ENCODE measurements at places on chromosomes 5 and 9.
A peak's percentile ranks its signal among the peaks of the same experiment; 100 is the strongest.

- no peak for DNase-seq
Measured at GRCh38 chr9:99272836-99273235, 50.8 kb downstream of the SEC61B start.

- DNase-seq = no peak
Measured at GRCh38 chr9:115035841-115036612, 81.9 kb downstream of the TNC start.

DNA sequence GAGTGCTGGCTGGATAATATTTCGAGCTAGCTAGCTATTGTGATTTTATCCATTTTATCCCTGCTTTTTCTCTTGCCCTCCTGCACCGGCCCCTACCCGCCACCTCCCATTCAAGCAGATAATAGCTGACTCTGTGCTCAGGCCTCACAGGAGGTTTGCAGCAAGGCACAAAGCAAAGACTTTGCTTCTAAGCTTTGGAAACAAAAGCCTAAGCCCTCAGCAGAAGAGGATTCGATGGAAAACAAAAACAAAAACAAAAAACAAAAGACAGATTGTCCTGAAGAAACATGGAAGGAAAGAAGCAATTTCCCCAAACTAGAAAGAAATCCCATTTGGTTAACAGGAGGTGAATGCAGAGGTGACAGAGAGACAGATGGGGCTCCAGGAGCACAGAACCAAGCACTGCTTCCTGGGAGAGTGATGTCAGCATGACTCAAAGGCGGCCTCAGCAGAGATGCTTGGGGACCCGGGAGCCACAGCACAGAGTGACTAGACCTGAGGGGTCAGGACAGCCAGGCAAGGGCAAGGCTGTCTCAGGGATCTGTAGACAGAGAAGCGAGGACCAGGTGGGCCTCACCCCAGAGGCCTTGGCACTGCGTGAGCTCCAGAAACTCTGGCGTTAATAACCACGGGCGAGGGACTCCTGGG, 28.4 kb downstream of the MTX3 start:
- DNase-seq = peak; percentile 6

DNA sequence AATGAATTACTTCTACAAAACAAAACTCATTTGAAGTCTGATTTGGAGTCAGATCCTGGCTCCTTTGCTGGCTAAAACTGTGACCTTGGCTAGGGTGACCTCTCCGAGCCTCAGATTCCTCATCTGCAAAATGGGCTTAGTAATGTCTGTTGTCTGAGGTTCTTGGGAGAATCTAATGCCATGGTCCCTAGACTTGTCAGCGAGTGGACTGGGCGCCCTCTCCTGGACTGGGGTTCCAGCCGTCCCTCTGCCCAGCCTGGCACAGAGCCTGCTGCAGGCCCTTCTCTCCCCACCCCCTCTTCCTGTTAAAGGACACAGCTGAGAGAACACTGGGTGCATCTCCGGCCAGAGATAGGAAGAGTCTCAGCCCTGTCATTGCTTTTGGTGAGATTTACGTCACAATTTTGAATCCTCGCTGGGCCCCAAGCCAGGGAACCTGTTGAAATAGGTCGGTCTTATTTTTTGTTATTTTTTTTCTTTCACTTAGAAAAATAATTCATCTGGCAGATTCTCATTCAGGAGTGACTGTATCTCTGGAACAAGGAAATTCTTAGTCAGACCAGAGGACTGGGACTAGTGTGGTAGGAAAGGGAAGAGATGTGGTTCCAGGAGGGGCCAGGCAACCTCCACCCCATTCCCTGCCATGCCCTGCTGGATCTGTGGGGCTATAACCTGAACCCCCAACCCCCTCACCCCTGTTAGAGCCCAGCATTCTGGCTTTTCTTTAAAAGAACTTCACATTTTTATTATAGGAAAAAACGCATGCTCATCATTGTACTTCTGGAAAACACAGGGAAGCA, 48.2 kb upstream of the RPL26L1 start:
- peak; percentile 18 for DNase-seq

DNA sequence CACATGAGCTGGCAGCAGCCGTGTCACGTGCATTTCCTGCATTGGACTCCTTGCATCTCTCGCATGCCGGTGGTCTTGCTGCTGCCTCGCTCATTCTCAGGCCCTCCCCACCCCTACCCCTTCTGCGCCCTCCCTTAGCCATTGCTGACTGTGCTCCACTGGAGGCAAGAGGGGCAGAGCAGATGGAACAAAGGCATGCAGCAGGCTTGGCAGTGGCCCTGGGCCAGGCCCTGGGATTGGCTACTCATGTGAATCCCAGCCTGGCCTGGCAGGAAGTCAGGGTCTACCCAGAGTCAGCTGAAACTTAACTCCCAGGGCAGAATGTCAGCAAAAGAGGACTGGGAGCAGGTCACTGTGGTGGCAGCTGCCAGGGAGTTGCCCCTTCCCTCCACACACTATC, 62.3 kb downstream of the TSTD2 start:
- no peak for DNase-seq

- DNase-seq = no peak
Measured at GRCh38 chr5:135560858-135561257, 17.9 kb downstream of the CXCL14 start.

DNA sequence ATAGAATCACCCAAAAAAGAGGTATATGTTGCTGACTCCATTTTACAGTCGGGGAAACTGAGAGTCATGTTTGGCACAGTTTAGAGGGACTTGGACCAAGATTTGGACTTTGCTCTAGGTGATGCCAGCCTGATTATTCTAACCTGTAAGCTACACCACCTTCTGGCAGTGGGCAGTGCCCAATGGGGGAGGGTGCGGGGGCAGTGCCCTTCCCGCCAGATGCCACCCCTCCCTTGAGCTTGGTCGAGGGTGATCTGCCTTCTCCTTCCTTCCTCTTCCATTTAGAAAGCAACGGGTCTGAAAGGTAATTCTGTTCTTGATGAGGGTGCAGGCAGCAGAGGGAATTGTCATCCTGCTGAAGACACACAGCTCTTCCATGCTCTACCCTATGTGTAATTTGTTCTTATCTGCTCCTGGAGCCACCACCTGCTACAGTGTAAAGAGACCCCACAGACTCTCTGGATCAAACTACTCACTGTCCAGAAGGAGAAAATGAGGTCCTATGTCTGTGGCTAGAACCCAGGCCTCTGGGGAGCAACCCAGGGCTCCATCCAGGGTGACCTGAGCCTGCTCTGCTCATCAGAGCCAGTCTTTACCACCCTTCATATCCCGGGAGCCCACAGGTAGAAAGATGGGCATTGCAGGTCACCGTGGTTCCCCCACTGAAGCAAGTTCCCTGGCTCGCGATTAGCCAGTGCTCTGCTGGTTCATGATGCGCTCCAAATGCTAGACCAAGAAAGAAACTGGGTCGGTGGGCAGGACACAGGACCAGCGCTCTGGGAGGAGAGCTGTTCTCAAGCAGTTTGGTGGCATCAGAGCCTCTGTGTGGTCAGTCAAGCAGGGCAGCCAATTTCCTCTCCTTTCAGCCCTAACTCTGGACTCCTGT, 156.2 kb downstream of the RGS3 start:
- no peak for DNase-seq

- DNase-seq = no peak
Measured at GRCh38 chr9:5787220-5787619, 45.7 kb downstream of the ERMP1 start.

DNA sequence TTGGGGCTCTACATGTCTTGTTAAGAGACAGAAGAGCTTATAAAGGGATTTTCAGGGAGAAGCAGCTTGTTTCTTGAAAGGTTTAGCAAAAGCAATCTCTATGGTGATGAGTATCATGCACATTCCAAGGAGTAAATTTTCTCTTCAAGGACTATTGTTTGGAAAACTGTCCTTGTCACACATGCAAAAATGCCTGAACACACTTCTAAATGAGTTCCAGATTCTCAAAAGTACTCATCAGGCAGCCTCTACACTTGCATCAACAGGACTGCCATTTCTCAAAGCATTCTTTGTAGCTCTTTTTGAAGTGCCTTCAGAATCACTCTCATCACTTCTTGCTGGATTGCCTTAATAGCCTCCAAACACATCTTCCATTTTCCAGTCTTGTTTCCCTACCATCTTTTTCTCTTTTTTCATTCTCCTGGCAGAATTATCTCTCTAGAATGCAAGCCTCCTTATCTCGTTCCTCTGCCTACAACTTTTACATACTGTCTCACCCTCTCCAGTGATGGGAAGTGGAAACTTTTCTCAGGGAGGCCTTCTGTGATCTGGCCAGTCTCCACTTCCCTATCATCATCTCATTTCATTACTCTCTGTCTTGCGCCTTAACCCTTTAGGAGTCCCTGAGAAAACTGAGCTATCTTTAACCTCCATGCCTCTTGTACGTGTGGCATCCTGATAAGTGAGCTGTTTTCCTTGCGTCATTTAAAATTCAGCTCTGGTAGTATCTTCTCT, 631.5 kb upstream of the TLE4 start:
- no peak for DNase-seq

GRCh38 chr5:142901476-142902185, 131.5 kb downstream of the ARHGAP26 start:
- DNase-seq = no peak

- DNase-seq = no peak
Measured at GRCh38 chr5:58738336-58738735, 155.5 kb downstream of the RAB3C start.

DNA sequence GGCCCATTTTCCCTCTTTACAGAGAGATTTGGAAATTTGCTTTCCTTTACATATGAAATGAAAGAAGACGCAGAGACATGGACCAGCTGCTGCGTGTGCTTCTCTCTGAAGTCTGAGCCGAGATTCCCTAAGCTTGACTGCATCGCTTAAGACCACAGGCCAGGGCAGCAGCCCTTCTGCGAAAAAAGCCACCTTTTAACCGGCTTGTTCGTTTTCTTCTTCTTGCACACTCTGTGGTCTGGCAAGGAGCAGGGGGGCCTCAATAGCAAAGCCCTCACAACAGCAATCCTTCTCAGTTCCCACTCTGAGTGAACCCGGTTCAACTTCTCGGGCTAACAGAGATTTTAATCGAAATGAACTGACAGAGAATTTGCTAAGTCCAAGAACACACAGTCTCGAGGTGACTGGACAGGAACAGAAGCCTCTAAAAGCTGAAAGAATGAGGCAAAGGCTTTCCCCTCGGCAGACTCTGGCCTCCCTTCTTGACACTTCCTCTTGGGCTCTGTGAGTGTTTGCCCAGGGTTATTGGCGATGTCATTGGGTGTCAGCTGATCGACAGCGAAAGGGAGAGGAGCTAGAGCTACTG, 512.9 kb upstream of the KLF4 start:
- DNase-seq = no peak

DNA sequence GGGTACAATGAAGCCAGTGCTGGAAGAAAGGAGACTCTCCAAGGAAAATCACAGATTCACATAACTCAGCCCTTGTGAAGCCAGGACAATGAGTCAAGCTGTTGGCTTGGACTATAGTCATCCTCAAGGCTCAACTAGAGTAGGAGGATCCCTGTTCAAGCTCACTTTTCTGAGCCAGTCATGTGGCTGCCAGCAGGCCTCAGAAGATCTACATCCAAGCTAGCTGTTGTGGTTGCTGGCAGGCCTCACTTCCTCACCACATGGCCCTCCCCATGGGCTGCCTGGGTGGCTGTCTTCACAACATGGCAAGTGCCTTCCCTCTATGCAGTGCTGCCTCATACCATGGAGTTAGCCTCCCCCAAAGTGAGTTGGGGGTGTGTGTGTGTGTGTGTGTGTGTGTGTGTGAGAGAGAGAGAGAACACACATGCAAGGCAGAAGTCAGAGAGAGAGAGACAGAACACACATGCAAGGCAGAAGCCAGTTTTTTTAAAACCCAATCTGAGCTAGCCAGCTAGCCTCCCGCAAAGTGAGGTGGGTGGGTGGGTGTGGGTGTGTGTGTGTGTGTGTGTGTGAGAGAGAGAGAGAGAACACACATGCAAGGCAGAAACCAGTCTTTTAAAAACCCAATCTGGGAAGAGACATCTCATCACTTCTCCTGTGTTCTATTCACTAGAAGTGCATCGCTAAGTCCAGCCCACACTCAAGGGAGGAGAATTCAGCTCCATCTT, 17.1 kb downstream of the SCAI start:
- DNase-seq = peak; percentile 39

- DNase-seq = peak; percentile 73
Measured at GRCh38 chr5:67206929-67207328, 10.3 kb upstream of the CD180 start.

GRCh38 chr5:31291323-31291854, 97.9 kb downstream of the CDH6 start:
- no peak for DNase-seq

GRCh38 chr5:27773166-27773565, 734.8 kb upstream of the CDH9 start:
- no peak for DNase-seq

- no peak for DNase-seq
Measured at GRCh38 chr5:113330533-113331208, 104.1 kb downstream of the TSSK1B start.

DNA sequence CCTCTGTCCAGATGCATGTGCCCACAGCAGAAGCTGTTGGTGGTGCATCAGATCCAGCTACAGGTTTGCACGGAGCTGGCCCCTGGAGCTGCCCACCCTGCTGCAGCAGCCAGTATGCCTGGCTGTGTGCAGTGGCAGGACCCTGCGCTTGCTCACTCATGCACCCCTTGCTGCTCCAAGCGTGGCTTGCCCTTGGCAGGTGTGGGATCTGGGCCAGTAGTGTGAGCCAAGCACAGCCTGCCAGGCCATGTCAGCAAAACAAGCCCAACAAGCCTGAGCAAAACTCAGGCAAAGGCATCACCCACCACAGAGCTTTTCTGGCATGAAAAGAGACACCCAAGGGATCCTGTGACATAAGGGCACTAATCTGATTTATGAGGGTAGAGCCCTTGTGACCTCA, 18.3 kb upstream of the ECPAS start:
- DNase-seq = no peak

GRCh38 chr5:171493646-171494393, 74.4 kb downstream of the FGF18 start:
- no peak for DNase-seq

GRCh38 chr9:104553261-104553660, 15.7 kb upstream of the OR13C8 start:
- DNase-seq = no peak

DNA sequence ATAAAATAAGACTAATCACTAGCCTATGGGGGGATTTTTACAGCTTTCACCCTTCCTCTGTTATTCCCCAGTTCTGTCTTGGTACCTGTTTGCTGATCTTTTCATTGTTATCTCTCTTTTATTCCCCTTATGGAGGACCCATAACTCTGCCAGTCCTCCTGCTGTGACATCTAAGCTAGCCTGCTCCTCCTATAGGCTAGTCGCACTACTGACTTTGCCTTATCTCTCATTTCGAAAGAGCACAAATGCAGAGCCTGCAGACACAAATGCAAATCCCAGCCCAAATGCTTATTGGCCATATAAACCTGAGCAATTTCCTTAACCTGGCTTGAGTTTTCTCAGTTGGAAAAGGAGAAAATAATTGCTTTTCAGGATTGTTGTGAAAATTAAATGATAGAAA, 59.1 kb upstream of the CAMK4 start:
- DNase-seq = no peak

GRCh38 chr5:68000805-68001204, 214.8 kb upstream of the PIK3R1 start:
- DNase-seq = no peak

GRCh38 chr9:134778841-134779411, 101.7 kb upstream of the FCN2 start:
- DNase-seq = no peak

- DNase-seq = no peak
Measured at GRCh38 chr9:87588339-87588738, 90.7 kb downstream of the DAPK1 start.

Measured in T-helper 2 cell (primary cell).